Stimulated activated CD4-positive, alpha-beta T cell treated with anti-CD3 and anti-CD28 coated beads, Interleukin-4, amount 100 ng/mL, for 24 hours (primary cell): ENCODE measurements at places on chromosomes 16 and 17.

GRCh38 chr17:14434506-14434905 lies 133.6 kb downstream of the HS3ST3B1 start:
- DNase-seq: no peak

GRCh38 chr16:30951193-30951592 lies 2.3 kb downstream of the ORAI3 start:
- no peak for DNase-seq

DNA sequence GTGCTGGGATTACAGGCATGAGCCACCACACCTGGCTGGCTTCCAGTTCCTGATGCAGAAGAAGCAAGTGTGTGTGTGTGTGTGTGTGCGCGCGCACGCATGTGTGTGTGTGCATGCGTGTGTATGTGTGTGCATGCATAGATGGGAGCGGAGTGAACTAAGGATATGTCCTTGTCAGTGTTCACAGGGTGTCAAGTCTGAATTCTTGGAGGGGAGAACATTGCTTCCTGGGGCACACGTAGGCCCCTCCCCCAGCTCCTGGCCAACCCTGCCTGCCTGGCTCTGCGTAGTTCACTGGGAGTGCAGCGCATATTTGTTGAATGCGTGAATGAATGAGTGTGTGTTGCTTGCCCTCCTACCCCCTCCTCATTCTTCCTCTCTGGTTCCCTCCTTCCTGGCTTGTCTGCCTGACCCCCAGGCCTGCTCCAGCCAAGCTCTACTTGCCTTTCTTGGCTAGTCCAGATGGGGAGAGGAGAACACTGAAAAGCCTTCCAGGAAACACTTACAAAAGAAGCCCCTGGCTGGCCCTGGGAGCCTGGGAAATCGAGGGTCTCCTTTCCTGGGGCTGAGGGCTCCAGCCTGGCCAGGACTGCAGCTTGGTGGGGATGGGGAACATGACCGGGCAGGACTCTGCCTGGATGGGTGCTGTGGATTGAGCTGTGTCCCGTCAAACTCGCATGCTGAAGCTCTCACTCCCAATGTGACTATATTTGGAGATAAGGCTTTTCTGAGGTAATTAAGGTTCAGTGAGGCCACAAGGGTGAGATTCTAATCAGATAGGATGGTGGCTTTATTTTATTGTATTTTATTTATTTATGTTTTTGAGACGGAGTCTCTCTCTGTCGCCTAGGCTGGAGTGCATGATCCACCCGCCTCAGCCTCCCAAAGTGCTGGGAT lies 27.9 kb downstream of the IGFBP4 start:
- no peak for DNase-seq

DNA sequence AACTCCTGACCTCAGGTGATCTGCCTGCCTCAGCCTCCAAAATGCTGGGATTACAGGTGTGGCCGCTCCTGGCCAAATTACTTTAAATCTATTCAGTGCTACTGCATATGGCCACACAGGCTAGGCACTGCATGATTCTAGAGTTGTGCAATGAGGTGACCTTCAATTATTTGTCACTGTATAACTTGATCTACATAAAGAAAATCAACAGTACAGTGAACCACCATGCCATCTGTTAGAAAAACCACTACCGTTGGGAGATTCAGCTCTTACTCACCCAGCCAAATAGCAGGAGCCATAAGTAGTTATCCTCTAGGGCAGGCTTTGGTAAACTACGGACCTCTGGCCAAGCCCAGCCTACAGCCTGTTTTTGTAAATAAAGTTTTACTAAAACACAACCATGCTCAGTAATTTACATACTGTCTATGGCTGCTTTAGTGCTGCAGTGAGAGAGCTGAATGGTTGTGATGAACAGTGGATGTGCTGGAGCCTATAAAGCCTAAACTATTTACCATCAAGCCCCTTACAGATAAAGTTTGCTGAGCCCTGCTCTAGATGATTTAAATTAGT lies 40.7 kb upstream of the TANC2 start:
- no peak for DNase-seq

- no peak for DNase-seq
Measured at GRCh38 chr17:18921485-18921884, 30.5 kb upstream of the SLC5A10 start.

DNA sequence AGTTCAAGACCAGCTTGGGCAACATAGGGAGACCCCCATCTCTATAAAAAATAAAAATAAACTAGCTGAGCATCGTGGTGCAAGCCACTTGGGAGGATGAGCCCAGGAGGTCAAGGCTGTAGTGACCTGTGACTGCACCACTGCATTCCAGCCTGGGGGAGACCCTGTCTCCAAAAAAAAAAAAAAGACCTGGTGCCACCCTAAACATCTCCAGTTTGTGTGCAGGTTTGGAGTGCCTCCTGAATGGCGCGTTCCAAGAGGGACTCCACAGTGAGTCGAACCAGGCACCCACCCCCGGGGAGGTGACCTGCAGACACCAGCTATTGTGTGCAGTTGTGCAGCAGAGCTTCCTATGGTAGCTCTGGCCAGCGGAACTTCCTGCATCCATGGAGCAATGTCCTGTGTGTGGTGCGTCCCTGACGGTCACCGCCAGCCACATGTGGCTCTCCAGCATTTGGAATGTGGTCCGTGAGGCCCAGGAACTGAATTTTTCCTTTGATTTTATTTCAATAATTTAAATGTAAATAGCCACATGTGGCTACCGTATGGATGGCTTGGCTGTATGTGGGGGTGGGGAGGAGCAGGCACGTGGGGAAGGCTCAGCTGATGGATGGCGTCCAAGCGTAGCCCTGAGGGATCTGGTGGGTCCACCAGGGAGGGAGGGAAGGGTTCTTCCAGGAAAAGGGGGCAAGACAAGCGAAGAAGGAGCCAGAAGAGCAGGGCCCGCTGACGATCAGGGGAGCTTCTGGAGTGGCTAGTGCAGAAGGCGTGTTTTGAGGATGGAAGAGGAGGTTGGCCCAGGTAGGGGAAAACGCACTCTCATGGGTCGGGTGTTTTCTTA lies 107.1 kb upstream of the GSE1 start:
- DNase-seq: no peak

DNA sequence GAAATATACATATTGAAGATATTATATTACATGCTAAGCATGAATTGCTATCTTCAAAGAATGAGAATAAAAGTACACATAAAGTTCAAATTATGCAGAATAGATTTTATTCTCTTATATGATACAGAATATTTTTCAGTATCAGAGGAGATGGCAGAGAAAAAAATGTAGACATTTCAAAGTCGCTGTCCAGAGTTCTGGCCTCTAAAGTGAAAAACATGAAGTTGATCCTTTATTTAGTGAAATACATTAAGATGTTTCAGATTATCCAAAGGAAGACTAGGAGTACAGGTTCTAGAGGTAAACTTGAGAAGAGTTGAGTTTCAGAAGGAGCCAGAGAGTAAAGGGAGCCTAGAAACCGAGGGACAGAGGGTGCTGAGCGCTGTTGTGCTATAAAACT lies 303.6 kb downstream of the UTP18 start:
- no peak for DNase-seq

GRCh38 chr16:2022723-2023091 lies 3.1 kb downstream of the NPW start:
- peak; percentile 27 for DNase-seq

GRCh38 chr17:40058186-40058784 lies 4.1 kb upstream of the MED24 start:
- DNase-seq: no peak

- DNase-seq: no peak
Measured at GRCh38 chr16:88004391-88004790, 53.2 kb downstream of the BANP start.

- peak; percentile 83 for DNase-seq
Measured at GRCh38 chr17:8997994-8998628, 23.2 kb upstream of the NTN1 start.

DNA sequence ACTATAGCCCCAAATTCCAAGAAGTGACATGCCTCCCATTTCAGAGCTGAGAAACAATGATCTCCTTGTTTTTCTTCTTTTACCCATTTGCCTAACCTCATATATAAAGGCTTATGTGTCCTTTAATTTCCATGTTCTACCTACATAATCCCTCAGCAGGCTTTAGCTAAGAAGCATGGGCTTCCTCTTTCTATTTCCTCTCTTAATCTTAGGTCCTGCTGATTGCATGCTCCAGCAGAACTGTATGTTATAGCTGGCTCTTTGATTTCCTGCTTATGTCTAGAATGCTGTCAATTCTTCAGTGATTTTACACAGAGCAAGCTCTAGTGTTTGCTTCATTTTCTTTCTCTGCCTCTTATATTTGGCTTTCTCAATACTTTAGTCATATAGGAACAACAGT lies 151.7 kb upstream of the COX10 start:
- no peak for DNase-seq

- DNase-seq: peak; percentile 87
Measured at GRCh38 chr17:5031365-5032082, 3.7 kb downstream of the SLC52A1 start.

- no peak for DNase-seq
Measured at GRCh38 chr17:50961282-50962220, 95.4 kb upstream of the TOB1 start.

DNA sequence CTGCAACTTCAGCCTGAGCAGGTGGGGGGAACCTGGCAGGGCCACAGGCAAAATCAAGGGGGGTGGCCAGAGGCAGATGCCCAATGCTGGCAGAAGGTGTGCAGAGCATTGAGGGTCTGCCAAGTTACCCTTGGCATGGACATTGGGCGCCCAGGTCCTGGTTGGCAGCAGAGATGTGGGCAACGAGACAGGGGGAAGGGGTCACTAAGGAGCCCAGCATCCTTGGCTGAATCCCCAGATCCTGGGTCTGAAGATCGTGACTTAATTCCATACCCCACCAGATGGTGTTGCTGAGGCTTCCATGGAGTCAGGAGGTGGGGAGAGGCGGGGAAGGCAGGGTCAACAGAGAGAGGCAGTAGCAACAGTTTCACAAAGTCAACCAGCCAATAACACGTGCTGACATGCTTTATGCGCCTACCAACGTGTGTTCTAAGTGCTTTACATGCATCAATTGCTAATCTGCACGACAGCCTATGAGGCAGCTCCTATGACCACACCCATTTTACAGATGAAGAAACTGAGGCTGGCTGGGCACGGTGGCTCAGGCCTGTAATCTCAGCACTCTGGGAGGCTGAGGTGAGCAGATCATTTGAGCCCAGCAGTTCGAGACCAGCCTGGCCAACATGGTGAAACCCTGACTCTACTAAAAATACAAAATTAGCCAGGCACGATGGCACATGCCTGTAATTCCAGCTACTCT lies 83.3 kb downstream of the GSG1L start:
- DNase-seq: no peak

GRCh38 chr16:79050063-79050462 lies 550.5 kb downstream of the MAF start:
- no peak for DNase-seq

- no peak for DNase-seq
Measured at GRCh38 chr16:82626791-82627261, at the start of gene CDH13. Gene CDH13, plus strand, starts transcription at chr16:82626969.

- DNase-seq: no peak
Measured at GRCh38 chr16:27925612-27926011, 137.9 kb downstream of the GSG1L start.

DNA sequence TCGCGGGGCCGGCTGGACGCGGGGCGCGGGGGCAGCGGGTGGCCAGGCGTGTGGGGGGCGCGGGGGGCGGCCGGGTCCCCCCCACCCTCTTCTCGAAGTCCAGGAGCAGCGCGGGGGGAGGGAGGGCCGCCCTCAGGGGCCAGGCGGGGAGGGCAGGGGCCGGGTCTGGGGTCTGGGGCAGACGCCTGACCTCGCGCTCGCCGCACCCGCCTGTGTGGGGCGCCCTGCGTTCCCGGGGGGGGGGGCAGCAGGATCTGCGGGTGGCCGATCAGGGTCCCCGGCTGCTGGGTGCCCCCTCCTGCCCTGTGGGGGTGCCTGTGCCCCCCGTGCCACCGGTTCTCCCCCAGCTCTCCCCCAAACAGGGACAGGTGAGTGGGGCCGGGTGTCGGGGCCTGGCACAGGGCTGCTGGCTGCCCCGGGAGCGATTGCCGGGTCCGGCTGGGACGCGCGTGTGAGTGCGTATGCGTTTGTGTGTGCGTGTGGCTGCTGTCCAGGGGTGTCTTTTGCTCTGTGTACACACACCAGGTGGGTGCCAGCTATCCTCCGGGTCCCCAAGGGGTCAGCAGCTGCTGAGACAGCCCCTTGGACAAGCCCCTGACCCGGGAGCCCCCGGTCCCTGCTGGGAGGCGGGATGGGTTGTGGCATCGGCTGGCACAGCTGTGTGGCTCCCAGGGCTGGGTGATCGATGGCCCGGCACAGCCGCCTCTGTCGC lies 663 bp downstream of the PRR35 start:
- DNase-seq: no peak

- DNase-seq: peak; percentile 31
Measured at GRCh38 chr17:76558198-76559095, 18.6 kb downstream of the PRCD start.

DNA sequence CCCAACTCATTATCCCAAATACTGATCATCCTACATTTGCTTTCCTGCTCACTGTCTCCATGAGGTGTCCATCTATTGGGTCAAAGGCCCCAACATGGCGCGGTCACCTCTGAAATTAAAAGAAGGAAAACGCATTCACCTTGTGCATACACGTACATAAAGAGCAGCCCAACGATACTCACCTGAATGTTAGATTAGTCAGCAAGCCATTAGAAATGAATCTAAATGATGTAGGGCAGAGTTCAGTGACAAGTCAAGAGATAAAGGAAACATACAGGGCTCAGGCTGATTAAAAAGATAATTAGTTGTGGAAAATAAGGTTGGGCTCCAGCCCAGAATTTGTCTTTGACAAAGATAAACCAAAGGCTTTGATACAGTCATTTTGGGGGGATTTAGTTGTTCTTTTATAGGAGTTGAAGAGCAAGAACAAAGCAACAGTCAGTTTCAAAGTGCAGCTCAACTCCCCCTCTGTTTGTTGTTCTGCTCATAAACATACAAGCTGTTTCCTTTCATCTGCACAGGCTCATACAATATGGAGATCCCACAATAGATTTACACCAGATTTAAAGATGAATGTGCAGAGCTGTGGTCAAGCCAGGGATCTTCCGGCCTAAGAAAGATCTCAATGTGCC lies 21.1 kb downstream of the NXPH3 start:
- no peak for DNase-seq

DNA sequence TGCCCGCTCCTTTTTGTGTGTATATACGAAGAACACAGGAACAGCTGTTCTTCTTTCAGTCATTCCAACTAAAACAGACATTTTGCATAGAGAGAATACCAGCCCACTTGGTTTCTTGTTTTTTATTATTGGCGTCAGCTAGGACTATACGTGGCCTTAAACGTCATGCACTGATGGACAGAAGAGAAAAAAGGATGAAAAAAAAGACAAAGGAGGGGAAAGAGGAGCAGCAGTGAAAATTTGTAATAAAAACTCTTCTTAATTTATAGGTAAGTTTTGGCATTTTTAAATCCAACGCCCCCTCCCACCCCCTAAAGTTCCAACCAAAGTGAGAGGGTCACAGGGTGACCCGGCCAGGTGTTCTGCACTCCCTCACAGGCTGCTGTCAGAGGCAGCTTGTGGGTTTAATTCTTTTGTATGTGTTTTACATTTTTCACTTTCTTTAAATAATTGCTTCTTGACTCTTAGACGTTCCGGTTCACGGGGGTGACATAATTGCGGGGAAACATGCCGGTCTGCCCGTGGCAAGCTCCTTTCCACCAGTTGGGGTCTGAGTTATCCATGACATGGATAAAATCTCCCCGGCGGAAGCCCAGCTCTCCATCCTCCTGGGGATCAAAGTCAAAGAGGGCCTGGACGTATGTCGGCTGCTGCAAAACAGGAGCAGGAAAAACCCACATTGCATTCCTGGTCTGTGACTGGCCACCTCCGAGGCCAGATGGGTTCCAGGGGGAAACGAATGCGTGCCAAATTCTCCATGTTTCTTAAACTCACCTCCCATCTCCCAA lies 30.9 kb upstream of the SLC25A19 start:
- DNase-seq: no peak
